ENCODE measurements at places on chromosomes 3 and 15.

DNA sequence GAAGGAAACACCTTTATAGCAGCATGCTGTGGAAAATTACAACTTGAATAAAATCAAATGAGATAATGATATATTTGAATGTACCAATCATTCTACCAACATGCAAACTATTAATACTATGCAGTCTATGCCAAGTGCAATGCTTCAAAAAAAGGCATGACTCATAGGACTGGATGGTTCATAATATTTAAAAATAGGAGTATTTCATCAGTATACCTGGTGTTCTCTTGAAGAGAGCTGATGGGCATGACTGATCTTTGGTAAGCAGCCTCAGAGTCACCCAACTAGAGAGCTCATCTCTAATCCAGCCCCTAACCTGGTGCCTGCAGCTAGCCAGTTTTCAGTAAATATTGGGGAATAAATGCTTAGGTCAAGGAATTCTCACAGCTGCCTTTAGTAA lies 434.7 kb upstream of the ARRDC4 start:
- no peak for DNase-seq

GRCh38 chr3:183937601-183938286 lies 53.1 kb upstream of the PARL start:
- no peak for DNase-seq

DNA sequence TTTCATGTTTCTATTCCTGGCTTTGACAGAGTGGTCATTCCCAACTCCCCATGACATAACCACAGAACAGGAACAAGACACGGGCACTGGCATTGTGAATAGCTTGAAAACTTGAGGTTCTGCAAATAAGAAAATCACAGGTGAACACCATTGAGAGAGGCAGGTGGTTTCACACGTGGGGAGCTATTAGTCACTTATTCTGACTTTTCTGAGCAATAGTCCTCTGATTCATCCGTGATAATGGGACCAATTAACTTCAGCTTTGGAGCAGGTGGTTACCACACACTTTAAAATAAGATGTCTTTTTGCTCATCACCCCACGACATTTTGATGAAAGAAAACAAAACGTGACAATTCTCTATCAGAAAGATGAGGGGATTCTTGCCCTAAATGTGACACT lies 224.7 kb downstream of the KLF13 start:
- no peak for DNase-seq

- no peak for DNase-seq
These were observed 465.3 kb upstream of the AGTR1 start for GRCh38 chr3:148232389-148232788.

DNA sequence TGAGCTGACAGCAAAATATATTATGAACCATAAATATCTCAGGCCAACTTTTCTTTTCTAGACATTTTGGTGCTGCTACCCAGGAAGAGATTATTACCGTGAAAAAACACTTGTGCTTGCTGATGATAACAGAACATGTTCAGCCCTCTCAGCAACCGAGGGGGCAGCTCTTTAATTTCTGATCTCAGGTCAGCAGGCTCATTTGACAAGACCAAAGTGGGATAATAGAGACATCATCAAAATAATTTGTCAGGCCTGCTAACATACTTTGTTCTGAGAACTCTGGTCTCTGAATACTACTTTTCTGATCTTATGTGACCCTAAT lies 645.9 kb upstream of the KCNMB2 start:
- DNase-seq, result no peak

GRCh38 chr15:35466476-35466875 lies 79.5 kb downstream of the DPH6 start:
- DNase-seq, result no peak

DNA sequence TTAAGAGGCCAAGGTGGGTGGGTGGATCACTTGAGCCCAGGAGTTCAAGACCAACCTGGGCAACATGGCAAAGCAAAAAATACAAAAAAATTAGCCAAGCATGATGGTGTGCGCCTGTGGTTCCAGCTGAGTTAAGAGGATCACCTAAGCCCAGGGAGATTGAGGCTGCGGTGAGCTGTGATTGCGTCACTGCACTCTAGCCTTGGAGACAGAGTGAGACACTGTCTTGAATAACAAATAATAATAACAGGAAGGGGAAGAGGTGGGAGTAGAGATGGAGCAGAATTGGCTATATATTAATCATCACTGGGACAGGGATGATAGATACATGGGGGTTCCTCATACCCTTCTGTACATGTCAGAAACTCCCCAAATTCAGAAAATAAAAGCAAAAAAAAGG lies 23.8 kb upstream of the NMB start:
- no peak for DNase-seq

DNA sequence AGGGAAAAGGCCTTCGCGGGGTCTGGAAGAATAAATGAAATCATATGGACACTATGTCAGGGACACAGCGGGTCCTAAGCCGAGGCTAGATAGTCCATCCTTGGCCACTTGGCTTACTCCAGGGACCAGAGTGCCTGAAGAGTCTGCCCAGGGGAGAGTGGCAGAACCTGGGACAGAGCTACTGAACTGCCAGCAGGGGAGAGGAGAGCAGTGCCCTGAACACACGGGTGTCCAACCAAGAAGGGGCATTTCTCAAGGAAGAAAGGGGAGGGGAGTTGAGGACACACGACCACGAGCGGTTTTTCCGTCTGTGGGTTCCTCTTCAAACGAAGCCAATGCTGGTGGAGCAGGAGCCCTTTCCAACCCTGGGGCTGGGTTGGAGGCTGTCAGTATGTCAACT lies 1.0 kb downstream of the ACAN start:
- no peak for DNase-seq

DNA sequence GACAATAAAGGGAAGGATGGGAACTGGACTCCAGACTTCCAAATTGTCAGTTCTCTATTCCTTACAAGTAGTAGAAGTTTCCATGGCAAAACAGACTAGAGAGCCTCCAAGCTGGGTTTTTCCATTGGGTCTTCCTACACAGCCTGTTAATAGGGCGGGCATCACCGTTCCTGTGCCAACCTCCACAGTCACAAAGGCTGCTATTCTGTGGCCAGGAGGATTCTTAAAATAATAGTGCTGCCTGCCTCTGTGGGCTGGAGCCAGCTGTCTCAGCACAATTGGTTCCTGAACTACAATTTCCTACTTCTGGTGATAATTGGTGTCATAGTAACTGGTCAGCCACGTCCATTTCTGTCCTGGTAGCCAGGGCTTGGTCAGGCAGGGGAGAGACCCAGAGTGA lies 38.6 kb downstream of the LYZL4 start:
- DNase-seq, result no peak

- peak; percentile 56 for DNase-seq
These were observed 4.1 kb upstream of the CLPX start for GRCh38 chr15:65189102-65189740.

- DNase-seq, result peak; percentile 74
These were observed 136.8 kb upstream of the CCDC54 start for GRCh38 chr3:107240183-107241091.

DNA sequence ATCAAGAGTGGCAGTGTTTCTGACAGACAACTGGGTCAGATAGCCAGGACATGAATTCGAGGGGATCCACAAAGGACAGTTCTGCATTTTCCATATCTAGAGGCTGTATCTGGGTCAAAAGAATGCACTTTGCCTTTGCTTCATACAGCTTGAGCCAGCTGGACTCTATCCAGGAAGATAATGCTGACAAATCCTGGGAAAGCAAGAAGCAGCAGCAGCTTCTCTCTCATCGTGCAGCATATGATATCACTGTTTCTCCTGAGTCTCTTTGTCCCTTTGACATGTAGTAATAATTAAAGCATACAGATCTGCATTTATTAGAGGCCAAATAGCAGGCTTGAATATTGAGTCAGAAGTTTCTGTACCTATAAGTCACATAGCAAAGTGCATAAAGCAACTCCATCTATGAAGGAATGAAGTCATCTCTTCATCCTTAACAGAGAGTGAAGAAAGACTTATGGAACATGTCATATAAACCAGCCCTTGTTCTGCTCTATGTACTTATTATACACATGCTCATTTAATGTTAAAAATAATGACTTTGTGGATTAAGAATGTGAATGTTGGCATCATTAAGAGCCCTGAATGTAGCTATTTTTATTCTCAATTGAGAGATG lies 236.8 kb upstream of the GBE1 start:
- DNase-seq, result peak; percentile 12

DNA sequence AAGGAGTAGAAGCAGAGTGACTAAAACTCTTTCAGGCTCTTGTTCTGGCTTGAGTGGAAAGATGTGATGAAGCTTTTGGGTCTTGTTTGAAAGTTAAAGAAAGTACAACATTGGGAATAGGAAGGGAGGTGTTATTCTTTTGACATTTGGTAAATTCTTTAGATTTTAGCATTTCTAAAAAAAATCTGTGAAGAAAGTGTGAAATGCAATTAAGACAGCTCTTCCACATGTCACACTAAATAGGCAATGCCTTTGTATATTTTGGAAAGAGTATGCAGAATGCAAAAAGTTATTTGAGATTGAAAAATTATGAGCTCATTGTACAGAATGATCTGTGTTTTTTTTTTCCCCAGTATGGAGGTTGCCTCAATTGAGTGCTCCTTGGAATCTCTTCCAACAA lies 532.2 kb upstream of the DPPA4 start:
- no peak for DNase-seq

GRCh38 chr3:53342353-53342752 lies 5.0 kb downstream of the DCP1A start:
- no peak for DNase-seq

DNA sequence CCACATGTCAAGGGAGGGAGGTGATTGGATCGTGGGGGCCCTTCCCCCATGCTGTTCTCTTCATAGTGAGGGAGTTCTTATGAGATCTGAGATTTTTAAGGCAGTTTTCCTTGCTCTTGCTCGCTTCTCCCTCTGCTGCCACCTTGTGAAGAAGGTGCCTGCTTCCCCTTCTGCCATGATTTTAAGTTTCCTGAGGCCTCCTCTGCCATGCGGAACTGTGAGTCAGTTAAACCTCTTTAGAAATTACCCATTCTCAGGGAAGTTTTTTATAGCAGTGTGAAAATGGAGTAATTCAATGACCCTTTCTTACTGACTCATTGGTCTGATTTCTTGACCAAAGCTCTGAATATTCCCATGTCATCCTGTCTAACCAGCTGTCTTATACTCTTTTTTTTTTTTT lies 484.4 kb upstream of the TPRG1 start:
- peak; percentile 71 for DNase-seq

- DNase-seq, result no peak
These were observed 182.1 kb upstream of the TP63 start for GRCh38 chr3:189449084-189449483.
